ENCODE measurements at places on chromosomes 6 and 20.

- no peak for DNase-seq
Observed at GRCh38 chr6:56582236-56582635, 60.5 kb downstream of the DST start.

DNA sequence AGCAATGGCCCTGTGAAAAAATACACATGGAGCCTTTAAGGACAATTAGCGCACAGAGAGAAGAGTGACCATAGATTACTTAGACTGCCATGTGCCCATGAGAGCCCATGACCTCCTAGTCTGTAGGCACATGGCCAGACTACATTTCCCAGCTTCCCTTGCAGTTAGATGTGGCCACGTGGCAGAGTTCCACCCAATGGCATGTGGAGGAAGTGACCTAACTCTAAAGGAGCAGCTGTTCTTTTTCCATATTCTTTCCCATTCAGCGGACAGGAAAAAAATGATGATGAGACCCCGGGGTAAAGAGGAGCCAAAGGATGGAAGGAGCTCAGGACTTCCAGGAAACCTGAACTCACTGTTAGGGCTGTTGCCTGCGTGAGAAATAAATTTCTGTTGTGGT, 116.6 kb downstream of the CBLN4 start:
- no peak for DNase-seq

- no peak for DNase-seq
Observed at GRCh38 chr20:61596687-61597330, 344.7 kb downstream of the CDH4 start.

- DNase-seq, result peak; percentile 61
Observed at GRCh38 chr20:35329435-35330139, 37.4 kb upstream of the FAM83C start.

Measured in ecto neural progenitor cell (in vitro differentiated cells).